NCI-H524 (cell line): ENCODE measurements at places on chromosomes 13 and 19.

GRCh38 chr13:71798707-71799106 lies 68.3 kb downstream of the DACH1 start:
- no peak for DNase-seq

GRCh38 chr19:49896863-49897621 lies at the start of gene IL4I1:
Gene IL4I1 (minus strand): TSS chr19:49896887. CDS start chr19:49896160, 727 bp downstream.
- no peak for DNase-seq

- no peak for DNase-seq
Observed at GRCh38 chr19:54206030-54206830, 5.6 kb downstream of the RPS9 start.

- no peak for DNase-seq
Observed at GRCh38 chr19:6271721-6272410, 7.9 kb downstream of the MLLT1 start.

GRCh38 chr19:51690454-51691073 lies 2.6 kb upstream of the SPACA6 start:
- no peak for DNase-seq

DNA sequence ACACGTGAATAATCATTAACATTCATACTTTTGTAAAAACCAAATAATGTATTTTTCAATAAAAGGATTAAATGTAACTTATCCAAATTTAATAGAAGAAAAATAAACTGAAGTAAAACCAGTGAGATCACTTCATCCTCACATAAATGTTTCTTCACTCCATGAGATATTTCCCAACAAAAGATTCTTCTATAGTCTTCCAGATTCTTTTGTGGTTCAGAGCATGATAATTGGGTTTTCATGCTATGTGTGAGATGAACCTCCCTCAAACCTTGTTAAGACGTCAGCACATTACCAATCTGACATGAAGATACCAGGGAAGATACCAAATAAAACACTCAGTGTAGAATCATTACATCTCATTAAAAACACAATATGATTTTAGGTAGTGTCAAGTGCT lies 62.9 kb upstream of the OXGR1 start:
- DNase-seq = no peak

DNA sequence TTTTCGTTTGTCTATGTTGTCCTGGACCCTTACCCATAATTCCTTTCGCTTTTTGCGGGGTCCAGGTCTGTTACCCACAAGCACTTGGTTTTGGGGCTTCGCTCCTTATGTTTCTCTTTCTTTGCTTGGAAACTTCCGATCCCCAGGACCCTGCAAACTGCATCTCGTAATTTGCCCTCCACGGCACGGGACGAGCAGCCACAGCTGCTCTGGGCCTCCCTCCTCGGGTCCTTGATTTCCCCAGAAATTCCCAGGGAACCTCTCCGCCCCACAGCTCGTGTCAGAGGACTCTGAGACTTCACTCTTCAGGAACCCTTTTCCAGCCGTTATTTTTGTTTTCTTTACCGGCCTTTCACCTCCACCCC lies 599 bp downstream of the SNRNP70 start:
- DNase-seq = no peak

DNA sequence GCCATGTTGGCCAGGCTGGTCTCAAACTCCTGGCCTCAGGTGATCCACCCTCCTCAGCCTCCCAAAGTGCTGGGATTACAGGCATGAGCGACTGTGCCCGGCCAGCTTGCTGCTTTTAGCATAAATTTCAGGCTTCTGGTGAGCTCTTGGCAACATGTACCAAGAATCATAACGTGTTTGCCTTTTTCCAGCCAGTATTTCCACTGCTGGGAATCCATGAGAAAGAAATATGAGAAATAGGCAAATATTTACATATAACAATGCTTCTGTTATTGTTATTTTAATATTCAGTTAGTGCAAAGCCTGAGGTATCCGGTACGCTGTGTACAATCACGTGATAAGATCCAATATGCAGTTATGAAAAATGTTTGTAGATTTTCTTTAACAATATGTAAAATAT lies 29.2 kb upstream of the CERS4 start:
- DNase-seq = no peak

DNA sequence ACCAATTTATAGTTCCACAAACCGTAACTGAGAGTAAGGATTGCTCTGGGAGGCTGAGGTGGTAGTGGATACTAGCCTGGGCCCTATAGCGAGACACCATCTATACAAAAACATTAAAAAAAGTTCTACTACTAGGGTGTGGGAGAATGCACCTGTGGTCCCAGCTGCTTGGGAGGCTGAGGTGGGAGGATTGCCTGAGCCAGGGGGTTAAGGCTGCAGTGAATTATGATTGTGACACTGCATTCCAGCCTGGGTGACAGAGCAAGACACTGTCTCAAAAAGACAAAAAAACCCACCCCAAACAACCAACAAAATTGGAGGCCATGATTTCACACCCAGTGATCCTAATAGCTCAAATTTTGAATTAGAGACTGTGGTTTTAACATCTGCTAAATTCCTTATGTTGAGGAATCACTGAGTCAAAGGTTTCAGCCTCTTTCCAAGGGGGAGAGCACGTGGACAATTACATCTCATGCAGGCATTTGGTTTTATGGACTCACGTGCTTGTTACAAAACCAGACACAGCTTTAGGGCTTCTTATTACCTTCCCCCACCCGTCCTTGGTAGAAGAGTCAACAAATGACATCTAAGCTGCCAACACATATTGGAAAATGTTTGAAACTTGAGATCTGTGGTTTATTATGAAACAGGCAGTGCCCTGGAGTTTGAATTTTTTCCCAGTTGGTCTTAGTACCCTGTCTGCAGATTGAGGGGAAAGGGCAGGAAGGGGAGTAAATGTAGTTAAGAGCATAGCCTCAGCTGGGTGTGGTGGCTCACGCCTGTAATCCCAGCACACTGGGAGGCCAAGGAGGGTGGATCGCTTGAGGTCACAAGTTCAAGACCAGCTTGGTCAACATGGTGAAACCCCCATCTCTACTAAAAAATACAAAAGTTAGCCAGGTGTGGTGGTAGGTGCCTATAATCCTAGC lies 18.5 kb downstream of the CYP2A6 start:
- DNase-seq = no peak

- no peak for DNase-seq
Observed at GRCh38 chr13:22111152-22111783, 440.4 kb downstream of the FGF9 start.

- no peak for DNase-seq
Observed at GRCh38 chr19:54335979-54336892, 2.7 kb downstream of the LILRA4 start.
